ENCODE measurements at places on chromosomes 4 and X.
A peak's percentile ranks its signal among the peaks of the same experiment; 100 is the strongest.

GRCh38 chrX:150238632-150239382 lies 124.3 kb upstream of the MAMLD1 start:
- DNase-seq = no peak

GRCh38 chrX:120514236-120514635 lies 45.1 kb upstream of the LAMP2 start:
- DNase-seq = no peak

GRCh38 chr4:137300776-137301175 lies 231.5 kb downstream of the PCDH18 start:
- DNase-seq = no peak

DNA sequence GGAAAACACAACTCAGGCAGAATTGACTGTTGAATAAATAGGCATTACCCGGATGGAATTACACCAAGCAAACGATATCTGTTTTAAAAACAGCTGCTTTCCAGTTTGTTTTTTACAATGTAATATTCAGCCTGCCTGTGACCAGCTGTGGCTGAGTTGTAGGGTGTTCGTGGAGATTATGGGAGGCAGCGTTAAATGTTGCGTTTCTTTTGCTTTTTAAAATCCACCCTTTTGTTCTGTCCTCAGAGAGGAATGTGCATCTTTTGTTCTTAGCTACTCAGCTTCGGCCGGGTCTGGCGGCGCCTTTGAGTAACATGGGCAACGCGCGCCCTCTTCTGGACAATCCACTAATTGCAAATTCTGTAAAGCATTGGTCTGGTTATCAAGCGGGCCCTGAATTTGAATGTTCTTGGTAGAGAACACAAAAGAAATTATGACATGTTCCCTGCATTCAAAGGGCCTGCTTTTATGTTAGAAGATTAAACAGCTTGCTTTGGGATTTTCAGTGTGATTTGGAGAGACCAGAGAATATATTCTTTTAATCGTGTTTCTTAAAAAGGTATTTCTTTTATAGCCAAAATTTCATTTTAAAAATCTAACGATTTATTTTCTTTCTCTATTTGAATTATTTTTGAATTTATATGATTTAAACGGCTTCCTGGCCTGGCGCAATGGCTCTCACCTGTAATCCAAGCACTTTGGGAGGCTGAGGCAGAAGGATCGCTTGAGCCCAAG lies 76.3 kb upstream of the TRIM2 start:
- peak; percentile 88 for DNase-seq

GRCh38 chr4:57094832-57095223 lies 15.4 kb downstream of the IGFBP7 start:
- DNase-seq = no peak

DNA sequence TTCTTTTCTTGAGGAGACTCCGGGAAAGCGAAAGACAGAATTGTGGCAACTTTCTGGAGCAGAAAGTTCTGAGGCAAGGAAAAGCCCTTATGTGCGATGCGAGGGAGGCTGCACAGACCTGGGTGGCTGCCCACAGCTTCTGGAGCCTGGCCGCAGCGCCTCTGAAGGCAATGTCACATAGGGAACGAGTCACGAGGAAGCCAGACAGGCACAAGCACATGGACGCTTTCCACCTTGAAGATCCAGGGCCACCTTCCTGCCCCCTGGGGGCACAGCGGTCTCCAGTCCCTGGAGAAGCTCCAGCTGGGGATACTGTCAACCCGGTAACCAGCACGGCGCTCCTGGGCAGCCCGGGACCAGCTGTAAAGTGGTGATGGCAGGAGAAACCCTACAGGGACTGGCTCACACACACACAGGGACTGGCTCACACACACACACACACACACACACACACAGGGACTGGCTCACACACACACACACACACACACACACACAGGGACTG lies 69.8 kb downstream of the MTNR1A start:
- no peak for DNase-seq

GRCh38 chrX:259692-260355 lies 21.4 kb upstream of the PLCXD1 start:
- DNase-seq = no peak

GRCh38 chr4:4912155-4912554 lies 52.7 kb downstream of the MSX1 start:
- DNase-seq = no peak

DNA sequence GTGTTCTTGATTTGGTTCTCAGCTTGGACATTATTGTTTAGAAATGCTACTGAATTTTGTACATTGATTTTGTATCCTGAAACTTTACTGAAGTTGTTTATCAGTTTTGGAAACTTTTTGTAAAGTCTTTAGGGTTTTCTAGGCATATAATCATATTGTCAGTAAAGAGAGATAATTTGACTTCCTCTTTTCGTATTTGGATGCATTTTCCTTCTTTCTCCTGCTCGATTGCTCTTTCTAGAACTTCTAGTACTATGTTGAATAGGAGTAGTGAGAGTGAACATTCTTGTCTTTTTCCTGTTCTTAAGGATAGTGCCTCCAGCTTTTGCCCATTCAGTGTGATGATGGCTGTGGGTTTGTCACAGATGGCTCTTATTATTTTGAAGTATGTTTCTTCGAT lies 24.1 kb downstream of the TMPRSS11A start:
- no peak for DNase-seq

DNA sequence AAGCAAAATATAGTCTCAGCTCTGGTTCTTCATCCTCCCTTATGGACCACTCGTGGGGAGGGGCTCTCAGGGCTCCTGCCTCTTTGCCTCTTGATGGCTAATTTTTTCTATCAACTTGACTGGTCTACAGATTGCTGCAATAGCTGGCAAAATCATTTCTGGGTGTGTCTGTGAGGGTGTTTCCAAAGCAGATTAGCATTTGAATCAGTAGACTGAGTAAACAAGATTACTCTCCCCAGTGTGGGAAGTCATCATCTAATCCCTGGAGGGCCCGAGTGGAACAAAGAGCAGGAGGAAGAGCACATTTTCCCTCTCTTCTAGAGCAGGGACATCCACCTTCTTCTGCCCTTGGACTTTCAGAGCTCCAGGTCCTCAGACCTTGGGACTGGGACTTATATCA lies 153.5 kb downstream of the STK32B start:
- DNase-seq = no peak

DNA sequence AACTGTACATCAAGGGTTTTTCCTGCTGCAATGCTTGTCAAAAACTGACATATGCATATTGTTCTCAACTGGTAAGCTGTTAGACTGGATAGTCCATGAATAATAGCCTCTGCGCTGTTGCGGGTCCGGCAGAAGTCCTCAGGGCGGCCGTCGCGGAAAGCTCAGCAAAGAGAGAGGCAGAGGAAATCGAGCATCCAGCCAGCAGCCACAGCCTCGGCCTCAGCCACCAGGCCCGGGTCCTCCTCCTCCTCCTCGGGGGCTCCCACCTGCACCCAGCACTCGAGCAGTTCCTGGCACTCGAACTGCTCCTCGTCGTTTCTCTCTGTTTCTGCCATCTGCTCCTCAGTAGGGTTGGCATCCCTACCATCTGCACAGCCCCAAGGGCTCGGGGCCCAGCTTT lies 53.7 kb downstream of the UPRT start:
- peak; percentile 18 for DNase-seq

- no peak for DNase-seq
These were observed 14.1 kb downstream of the HTRA3 start for GRCh38 chr4:8283631-8284121.

- peak; percentile 37 for DNase-seq
These were observed 148.8 kb upstream of the MID1 start for GRCh38 chrX:10769195-10769594.

- no peak for DNase-seq
These were observed 305.7 kb upstream of the BOD1L1 start for GRCh38 chr4:13933191-13933590.

GRCh38 chr4:74830928-74831327 lies 36.6 kb upstream of the BTC start:
- DNase-seq = no peak

GRCh38 chr4:113383111-113383785 lies 333.8 kb downstream of the ANK2 start:
- no peak for DNase-seq

- DNase-seq = no peak
These were observed 1.4 kb downstream of the IGSF1 start for GRCh38 chrX:131287560-131288179.

- DNase-seq = no peak
These were observed 61.0 kb downstream of the CHST7 start for GRCh38 chrX:46634577-46634976.

DNA sequence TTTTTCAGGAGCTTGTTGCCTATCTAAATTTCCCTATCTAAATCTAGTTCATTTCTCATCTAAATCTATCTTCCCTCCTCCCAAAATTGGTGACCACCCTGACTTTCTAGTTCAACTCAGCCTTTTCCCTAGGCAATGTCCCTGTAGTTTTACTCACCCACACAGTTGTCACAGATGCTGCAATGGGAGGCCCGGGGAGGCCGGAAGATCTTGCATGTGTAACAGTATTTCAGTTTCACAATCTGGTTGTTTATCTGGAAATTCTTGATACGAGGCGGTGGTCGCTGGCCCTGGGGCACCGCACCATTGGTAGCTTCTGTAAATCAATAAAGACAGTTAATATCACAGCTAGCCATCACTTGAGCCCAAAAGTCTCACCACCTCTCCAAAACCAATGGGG lies 20.2 kb downstream of the ZDHHC9 start:
- no peak for DNase-seq

DNA sequence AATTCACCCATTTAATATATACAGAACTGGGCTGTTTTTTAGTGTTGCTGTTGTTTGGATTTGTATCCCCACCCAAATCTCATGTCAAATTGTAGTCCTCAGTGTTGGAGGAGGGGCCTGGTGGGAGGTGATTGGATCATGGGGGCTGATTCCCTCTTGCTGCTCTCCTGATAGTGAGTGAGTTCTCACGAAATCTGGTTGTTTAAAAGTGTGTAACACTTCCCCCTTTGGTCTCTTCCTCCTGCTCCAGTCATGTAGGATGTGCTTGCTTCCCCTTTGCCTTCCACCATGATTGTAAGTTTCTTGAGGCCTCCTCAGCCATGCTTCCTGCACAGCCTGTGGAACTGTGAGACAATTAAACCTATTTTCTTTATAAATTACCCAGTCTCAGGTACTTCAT lies 141.6 kb upstream of the AADAT start:
- no peak for DNase-seq

GRCh38 chr4:188624370-188624769 lies 485.1 kb downstream of the TRIML1 start:
- DNase-seq = no peak

DNA sequence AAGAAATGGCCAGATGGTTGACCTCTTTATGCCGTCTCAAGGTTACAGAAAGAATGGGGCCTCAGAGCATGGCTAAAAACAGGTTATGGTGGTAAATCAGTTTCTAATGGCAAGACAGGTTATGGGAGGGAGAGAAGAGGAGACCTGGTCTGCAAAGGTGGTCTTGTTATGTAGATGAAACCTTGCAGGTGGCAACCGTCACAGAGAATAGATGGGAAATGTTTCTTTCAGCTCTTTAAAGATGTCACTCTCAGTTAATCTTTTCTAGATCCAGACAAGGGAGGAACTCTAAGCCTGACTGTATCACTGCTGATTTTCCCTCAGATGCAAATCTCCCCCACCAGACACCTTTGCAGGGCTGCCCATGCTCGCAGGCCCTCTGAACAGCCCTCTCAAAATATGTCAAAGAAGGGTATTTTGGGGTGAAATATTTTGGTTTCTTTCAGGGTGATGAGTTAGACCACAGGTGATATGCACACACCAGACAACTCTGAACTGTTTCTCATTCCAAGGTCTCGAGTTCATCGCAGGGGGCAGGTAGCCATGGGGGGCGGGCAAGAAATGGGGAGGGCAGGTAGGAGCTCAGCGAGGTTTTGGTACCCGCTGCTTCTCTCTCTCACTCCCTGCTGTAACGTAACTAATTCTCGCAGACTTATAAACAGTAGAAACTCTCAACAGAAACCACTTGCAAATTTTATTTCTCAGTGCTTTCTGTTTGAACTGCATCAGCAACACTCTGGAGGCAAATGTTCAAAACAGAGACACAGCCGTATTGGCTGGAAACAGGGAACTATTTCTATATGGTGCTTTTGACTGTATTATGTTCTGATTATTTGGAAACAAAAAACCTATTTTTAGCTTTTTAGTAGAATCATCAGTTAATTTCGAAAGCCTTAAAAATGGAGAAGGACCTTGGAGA lies 32.4 kb downstream of the CASP3 start:
- DNase-seq = no peak

GRCh38 chr4:113919611-113920010 lies 59.8 kb downstream of the ARSJ start:
- no peak for DNase-seq

DNA sequence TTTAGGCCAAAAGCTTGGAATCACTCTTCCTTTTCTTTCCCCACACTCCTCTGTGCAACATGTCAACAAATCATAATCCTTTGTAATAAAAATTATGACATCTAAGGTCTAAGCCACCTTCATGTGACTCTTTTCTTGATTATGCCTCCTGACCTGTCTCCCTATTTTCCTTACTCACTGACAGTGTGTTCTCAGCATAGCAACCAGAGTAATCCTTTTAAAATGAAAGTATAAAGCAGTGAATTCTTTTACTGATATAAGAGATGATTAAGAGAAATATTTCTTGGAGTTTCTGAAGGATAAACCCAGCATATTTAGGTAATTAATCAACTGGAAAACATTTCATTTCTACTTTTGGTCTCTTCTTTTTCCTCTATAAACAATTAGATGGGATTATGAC lies 44.7 kb downstream of the USO1 start:
- no peak for DNase-seq

DNA sequence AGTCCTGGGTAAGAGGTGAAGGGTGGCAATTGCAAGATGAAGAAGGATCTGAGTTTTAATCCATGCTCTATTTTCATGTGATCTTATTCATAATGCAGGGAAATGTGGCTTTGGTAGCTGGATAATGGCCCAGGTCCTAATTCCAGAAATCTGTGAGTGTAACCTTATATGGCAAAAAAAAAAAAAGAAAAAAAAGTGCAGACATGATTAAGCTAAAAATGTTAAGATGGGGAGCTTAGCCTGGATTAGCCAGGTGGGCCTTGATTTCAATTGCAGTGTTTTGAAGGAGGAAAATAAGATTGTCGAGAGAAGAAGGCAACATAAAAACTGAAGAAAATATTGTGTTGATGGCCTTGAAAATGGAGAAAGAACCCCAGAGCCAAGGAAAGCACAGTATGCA lies 867.7 kb upstream of the HS3ST1 start:
- no peak for DNase-seq

GRCh38 chr4:79611026-79611425 lies 203.0 kb upstream of the GK2 start:
- DNase-seq = no peak

- DNase-seq = no peak
These were observed at the start of gene GK for GRCh38 chrX:30653415-30654131. Gene GK (plus strand): TSS chrX:30653423. CDS start chrX:30653538, 115 bp downstream.

- DNase-seq = no peak
These were observed 14.8 kb downstream of the ARHGEF6 start for GRCh38 chrX:136765821-136766356.

GRCh38 chr4:20362148-20362547 lies 110.4 kb downstream of the SLIT2 start:
- DNase-seq = no peak
